Muscle of leg (tissue), 16 donors: ENCODE measurements at places on chromosomes 11 and 22. TPM values are rescaled to one million over a fixed set of nuclear protein-coding genes. Genes with fewer than 3 reads are reported as not detected.
A peak's percentile ranks its signal among the peaks of the same experiment; 100 is the strongest.

DNA sequence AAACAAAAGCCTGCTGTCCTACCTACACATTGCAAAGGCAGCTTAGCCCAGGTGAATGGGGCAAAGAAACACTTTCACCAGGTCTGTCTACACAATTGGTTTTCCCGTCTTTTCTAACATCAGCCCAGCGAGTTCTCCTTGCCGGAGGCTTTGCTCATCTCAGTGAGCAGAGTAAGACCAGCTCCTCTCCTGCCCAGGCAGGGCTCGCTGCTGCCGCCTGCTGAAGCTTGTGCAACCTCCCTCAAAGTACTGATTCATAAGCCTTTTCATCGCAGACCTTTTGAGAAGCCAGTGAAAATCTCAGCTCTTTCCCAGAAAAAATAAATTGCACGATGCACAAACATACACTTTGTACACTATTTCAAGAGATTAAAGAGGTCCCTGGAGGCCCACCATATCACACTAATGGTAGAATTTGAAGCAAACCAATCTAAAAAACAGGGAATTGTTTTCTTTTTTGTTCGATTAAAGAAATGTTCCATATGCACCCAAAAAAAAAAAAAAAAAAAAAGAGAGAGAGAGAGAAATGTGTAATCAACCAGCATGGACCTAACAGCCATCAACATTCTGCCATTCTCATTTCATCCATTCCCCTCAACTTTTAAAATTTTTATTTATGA, 328.1 kb upstream of the MPPED2 start:
- H3K4me1 ChIP-seq, result no peaks in the 10 kb centered on the region
- peak; percentile 82 for DNase-seq
- no peaks in the 10 kb centered on the region for H3K27me3 ChIP-seq
- no peak overlapping the region for H3K27ac ChIP-seq
- no peaks in the 10 kb centered on the region for H3K36me3 ChIP-seq
- H3K4me3 ChIP-seq, result no peak overlapping the region

GRCh38 chr22:37742376-37743171, 45.7 kb downstream of the TRIOBP start:
- DNase-seq, result no peak
- H3K36me3 ChIP-seq, result peaks cover 6% of the 10 kb centered on the region
- H3K4me1 ChIP-seq, result peaks cover 71% of the 10 kb centered on the region
- H3K27ac ChIP-seq, result peak overlapping the region; percentile 39

Gene ANO9
- total RNA-seq, result 0.09 TPM

GRCh38 chr11:61776561-61777075, 15.8 kb downstream of the TMEM258 start:
- H3K36me3 ChIP-seq, result no peaks in the 10 kb centered on the region
- DNase-seq, result peak; percentile 36
- peaks cover 7% of the 10 kb centered on the region for H3K27me3 ChIP-seq
- H3K4me1 ChIP-seq, result peaks cover 21% of the 10 kb centered on the region
- H3K4me3 ChIP-seq, result no peak overlapping the region

DNA sequence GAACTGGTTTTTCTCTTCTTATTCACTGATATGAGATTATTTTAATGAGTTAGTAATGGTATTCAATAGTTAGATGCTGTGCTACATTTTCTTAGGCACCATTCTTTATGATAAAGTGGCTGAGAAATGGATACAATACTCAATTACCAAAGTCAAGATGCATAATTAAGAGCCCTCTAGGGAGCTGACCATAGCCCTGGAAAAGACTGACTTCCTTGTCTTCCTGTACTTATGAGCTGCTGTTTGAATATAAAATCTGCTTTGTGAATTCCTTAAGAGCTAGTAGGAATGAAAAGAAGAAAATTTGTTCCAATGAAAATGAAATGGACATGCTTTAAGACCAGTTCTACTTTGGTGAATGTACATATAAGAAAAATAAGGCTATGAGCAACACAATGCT, 452.3 kb downstream of the KCNA4 start:
- no peaks in the 10 kb centered on the region for H3K36me3 ChIP-seq
- peak; percentile 2 for DNase-seq
- H3K4me1 ChIP-seq, result no peaks in the 10 kb centered on the region
- no peak overlapping the region for H3K4me3 ChIP-seq

Gene SLCO2B1
- 8.2 TPM for total RNA-seq

DNA sequence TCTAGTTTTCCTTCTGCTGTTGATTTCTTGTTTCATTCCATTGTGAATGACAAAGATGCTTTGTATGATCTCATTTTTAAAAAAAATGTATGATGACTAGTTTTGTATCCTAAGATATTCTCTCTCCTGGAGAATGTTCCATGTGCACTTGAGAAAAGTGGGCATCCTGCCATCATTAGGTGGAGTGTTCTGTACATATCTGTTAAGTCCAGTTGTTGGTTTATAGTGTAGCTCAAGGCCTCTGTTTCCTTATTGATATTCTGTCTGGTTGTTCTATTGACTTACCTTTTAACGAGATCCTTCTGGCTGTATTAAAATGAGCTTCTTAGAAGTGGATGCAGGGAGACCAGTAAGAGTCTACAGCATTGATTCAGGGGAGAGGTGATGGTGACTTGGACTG, 35.2 kb downstream of the SGSM1 start:
- H3K4me3 ChIP-seq, result no peak overlapping the region
- no peaks in the 10 kb centered on the region for H3K27me3 ChIP-seq
- H3K36me3 ChIP-seq, result no peaks in the 10 kb centered on the region
- DNase-seq, result no peak

- H3K4me3 ChIP-seq, result no peak overlapping the region
- no peaks in the 10 kb centered on the region for H3K4me1 ChIP-seq
- no peak overlapping the region for H3K27ac ChIP-seq
- H3K36me3 ChIP-seq, result no peaks in the 10 kb centered on the region
Observed at GRCh38 chr11:88402784-88403183, 65.2 kb upstream of the CTSC start.

DNA sequence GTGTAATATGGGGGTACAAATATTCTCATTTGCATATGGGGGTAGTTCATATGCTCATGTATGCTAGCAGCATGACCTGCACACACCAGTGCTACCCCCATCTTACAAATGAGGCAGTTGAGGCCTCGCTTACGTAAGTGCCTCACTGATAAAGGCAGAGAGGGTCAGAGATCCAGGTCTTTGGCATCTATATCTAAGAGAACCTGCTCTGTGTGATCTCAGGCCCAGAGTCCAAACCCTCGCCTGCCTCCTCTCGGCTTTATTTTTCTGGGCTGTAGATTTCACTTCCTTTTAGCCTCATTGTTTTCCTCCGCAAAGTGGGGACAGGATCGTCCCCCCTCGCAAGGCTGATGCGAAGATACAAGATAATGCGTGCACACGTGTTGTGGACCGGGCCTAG, 325.2 kb downstream of the MN1 start:
- peaks cover 15% of the 10 kb centered on the region for H3K27me3 ChIP-seq
- no peaks in the 10 kb centered on the region for H3K36me3 ChIP-seq
- no peak overlapping the region for H3K27ac ChIP-seq
- no peak for DNase-seq
- no peak overlapping the region for H3K4me3 ChIP-seq

DNA sequence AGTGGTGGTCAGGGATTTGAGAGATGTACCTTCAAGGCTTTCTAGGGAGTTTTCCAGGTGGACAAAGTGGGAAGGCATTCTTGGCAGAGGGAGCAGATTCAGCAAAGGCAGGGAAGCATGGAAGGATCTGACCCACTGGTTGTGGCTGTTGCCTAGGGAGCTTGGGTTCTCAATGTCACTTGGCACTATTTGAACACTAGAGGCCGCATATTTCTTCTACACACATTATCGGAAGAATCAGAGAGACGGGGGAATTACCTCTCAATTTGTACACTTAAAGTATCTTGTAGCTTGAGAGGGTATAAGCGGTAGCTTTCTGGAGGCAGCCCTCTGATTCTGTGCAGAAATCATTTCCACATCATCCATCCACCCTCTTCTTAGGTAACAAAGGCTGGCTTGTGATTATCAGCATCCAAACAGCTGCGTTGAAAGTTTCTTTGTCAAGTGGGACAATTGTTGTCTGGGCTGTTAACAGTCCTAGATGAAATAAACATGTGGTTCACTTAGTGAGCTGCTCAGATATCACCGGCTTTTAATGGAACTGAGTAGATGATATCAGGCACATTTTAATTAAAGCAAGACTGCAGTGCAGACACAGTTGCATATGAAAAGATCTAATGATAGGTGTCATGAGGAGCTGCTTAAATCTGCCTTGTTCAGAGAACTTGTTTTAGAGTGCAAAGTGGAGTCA, 2.6 kb downstream of the NELL1 start:
- peaks cover 25% of the 10 kb centered on the region for H3K4me1 ChIP-seq
